NCI-H2029 (cell line): ENCODE measurements at places on chromosomes 7 and 10.

DNA sequence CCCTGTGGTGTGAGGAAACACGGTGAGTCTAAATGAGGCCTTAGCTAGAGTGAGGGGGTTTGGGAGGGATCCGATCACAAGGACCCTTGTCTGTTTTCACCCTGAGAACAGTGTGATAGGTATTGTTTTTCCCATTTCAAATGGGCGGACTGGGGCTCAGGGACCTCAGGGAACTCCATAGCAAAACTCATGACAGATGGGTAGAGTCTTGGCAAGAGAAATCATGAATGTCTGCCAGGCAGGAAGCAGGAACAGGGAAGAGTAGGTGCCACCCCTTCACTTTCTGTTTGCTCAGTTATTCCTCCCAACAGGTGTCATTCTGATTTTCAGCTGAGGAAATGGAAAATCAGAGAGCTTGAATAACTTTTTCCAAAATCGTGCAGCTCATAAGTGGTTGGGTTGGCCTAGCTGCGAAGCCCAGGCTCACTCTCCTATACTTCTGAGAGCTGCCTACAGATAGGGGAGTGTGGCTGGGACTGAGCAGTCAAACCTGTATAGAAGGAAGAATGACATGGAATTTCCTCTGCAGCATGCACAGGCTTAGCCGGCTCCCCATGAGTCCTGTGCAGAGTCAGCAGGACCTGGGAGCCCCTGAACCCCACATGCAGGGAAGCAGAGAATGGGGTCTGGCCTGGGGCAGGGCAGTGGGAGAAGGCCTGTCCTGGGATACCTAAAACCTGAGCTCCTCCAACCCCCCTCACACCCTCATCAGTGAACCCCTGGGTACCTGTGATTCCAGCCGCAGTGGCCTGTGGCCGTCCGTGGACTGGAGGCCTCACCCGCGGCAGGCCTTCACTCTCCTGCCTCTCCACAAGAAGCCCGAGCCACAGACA, 17.6 kb upstream of the C10orf105 start:
- DNase-seq = peak; percentile 63

- DNase-seq = no peak
Measured at GRCh38 chr7:25613912-25614311, 385.6 kb upstream of the NPVF start.

DNA sequence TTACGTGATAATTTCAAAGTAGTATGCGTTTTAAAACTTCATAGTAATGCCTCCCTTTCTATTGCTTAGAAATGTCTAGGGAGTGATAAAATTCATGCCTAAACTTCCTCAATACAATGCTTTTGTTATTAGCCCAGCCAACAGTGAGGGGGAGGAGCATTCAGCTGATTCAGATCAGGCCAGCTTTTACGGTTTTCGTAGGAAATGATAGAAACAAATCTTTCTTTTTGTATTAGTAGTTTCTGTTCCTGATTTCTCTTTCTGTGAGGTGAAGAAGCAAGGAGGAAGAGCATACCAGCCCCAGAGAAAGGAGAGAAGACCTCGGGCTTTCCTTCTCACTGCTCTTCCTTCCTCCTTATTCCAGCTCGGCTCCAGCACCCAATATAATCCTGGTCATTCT, 35.2 kb upstream of the ITPRID1 start:
- no peak for DNase-seq

DNA sequence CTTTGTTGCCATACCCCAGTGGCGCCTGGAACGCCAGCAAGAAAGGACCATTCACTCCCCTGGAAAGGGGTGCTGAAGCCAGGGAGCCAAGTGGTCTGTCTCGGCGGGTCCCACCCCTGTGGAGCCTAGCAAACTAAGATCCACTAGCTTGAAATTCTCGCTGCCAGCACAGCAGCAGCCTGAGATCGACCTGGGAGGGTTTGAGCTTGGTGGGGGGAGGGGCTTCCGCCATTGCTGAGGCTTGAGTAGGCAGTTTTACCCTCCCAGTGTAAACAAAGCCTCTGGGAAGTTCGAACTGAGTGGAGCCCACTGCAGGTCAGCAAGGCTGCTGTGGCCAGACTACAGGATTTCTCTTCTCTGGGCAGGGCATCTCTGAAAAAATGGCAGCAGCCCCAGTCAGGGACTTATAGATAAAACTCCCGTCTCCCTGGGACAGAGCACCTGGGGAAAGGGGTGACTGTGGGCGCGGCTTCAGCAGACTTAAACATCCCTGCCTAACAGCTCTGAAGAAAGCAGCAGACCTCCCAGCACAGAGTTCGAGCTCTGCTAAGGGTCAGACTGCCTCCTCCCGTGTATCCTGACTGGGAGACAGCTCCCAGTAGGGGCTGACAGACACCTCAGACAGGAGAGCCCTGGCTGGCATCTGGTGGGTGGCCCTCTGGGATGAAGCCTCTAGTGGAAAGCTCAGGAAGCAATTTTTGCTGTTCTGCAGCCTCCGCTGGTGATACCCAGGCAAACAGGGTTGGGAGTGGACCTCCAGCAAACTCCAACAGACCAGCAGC, 281.1 kb upstream of the SP4 start:
- DNase-seq = no peak

DNA sequence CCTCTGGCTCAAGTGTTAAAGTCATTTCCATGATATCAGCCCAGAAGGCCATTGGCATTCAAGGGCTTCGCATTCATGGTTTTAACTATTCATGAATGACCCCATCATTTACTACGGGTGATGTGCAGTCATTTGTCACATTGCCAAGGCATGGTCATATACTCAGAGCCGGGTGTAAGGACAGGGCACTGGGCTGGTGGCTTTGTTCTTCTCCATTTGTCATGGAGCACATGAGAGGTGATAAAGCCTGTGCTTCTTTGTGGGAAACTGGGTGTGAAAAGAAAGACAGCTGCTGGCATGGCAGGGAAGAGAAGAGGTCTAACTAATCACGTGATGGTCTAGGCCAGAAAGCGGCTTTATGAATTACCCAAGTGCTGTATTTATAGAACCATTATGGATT, 132.2 kb upstream of the PLXNA4 start:
- no peak for DNase-seq

DNA sequence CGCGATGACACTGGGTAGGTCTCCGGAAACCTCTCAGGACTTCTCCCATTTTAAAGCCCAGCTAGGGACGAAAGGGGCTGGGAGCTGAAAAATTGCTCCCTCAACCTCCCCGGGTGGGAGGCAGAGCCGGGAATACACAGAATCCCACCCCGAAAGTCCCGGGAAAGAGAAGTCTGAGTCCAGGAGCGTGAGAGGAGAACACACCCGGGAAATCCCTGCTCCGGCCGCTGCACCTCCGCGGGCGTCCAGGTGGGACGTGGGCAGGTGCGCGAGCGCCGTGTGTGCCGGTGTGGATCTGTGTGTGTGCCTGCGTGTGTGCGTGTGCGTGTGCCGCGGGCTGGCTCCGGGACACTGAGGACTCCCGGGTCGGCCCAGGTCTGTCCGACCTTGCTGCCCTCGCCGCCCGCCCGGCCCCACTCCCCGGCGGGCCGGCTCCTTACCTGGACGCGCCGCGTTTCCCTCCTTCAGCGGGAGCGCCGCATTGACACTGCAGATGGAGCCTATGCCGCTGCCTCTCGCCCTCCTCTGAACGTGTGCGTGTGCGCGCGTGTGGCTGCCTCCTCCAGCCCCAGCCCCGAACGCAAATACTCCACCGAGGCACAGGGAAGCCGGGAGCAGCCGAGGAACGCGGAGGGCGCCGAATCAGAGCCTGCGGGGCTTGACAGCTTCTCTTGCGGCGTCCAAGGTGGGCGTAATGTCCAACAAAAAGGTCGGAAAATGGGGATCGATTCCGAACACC, at the start of gene PLXNA4:
Gene PLXNA4, minus strand, starts transcription at position 489 of the 739 bp plus-strand sequence. CDS start 67,777 bp downstream, outside the sequence.
- peak; percentile 4 for DNase-seq

DNA sequence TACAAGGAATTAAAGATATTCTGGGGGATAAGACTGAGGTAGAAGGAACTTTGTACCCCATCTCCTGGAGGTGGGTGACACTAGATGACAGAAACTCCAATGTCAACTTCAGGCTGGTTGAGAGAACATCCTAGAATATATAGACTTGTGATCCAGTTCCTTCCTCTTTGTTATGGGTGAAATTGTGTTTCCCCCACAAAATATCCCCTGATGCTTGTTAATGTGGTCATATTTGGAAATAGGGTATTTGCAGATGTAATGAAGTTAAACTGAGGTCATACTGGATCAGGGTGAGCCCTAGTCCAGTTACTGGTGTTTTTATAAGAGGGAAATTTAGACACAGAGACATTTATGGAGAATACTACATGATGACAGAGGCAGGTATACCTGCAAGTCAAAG, 114.0 kb upstream of the NAMPT start:
- no peak for DNase-seq

DNA sequence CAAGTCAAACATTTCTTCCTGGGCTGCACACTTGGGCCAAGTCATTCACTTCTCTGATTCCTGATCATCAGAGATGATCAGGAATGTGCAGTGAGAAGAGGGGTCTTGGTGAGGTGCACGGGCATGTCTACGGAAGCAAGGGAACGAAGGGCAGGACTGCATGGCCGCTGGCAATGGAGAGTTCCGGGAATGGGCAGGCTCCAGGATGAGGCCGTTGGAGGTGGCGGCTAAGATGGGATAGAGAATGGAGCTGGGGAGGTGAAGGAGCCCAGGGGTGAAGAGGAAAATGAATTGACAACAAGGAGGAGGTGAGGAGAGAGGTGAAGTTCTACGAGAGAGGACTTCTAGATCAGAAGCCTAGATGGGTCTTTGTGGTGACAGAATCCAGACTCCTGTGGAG, 260.0 kb downstream of the GRID1 start:
- no peak for DNase-seq

- DNase-seq = peak; percentile 64
Measured at GRCh38 chr7:155456738-155457543, 988 bp upstream of the EN2 start.

GRCh38 chr7:29116361-29117200, 29.8 kb downstream of the CPVL start:
- DNase-seq = no peak

GRCh38 chr10:89458784-89459183, 44.4 kb downstream of the IFIT5 start:
- DNase-seq = no peak

GRCh38 chr10:46092524-46093081, 46.5 kb upstream of the MSMB start:
- no peak for DNase-seq

- DNase-seq = no peak
Measured at GRCh38 chr10:77419979-77420378, 217.6 kb downstream of the KCNMA1 start.
